ENCODE measurements at places on chromosomes 13 and 19.

DNA sequence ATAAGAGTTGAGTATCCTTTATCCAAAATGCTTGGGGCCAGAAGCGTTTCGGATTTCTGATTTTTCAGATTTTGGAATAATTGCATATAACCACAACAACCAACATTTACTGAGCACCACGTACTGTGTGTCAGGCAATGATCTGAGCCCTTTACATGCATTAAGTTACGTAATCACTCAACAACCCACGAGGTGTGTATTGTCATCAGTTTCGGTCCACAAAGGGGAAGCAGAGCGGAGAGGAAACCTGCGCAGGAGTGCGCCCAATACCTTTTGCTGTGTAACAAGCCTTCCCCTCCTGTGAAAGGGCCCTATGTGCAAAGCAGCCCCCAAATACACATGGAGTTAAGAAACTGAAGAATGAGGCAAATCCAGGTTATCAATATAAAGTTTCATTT is 20.7 kb upstream of the NLRP12 start:
- no peak for DNase-seq

- DNase-seq: no peak
Observed at GRCh38 chr19:7303470-7303869, 9.3 kb upstream of the INSR start.

DNA sequence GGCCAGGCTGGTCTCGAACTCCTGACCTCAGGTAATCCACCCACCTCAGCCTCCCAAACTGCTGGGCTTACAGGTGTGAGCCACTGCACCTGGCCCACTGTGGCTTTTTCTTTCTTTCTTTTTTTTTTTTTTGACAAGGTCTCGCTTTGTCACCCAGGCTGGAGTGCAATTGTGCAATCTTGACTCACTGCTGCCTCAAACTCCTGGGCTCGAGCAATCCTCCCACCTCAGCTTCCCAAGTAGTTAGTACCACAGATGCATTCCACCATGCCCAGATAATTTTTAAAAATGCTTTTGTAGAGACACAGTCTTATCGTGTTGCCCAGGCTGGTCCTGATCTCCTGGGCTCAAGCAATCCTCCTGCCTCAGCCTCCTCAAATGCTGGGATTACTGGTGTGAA is 12.1 kb upstream of the FCGBP start:
- DNase-seq: no peak

- no peak for DNase-seq
Observed at GRCh38 chr13:60642552-60642951, 245.5 kb downstream of the TDRD3 start.

DNA sequence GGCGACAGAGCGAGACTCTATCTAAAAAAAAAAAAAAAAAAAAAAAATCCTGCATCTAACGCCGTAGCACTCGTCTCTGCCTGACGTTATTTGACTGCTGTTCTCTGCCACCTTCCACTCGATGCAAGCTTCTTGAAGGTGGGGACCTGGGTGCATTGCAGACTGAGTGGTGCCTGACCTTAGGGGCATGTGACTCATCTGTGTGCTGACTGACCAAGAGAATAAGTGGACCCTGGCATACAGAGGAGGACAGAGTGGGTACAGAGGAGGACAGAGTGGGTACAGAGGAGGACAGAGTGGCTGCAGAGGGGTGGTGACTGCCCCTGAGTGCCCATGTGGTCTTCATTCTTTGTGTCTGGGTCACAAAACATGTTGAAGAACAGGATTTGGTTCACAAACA is 7.6 kb downstream of the WTIP start:
- no peak for DNase-seq

- DNase-seq: no peak
Observed at GRCh38 chr19:15197942-15198341, 2.9 kb downstream of the NOTCH3 start.

GRCh38 chr13:40494946-40495620 is 171.4 kb downstream of the FOXO1 start:
- no peak for DNase-seq

GRCh38 chr13:109919715-109920375 is 133.5 kb upstream of the IRS2 start:
- DNase-seq: no peak

DNA sequence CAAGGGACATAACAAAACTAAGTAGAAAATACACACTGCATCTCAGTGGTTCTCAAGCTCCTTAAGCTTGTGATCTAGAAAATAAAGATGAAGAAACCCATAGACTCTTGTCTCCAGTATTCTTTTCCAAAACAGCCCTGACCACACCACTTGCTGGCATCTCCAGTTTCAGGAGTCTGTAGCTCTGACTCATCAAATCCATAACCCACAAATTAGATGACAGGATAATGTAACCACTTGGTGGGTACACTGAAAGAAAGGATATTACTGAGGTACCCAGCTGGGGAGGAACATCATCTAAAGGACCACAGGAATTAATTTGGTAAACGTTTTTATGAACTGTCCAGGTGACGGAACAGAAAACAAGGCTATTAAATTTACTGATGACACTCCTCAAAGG is 214.7 kb downstream of the VWA8 start:
- DNase-seq: no peak

GRCh38 chr19:48120505-48120904 is 9.9 kb upstream of the PLA2G4C start:
- no peak for DNase-seq

DNA sequence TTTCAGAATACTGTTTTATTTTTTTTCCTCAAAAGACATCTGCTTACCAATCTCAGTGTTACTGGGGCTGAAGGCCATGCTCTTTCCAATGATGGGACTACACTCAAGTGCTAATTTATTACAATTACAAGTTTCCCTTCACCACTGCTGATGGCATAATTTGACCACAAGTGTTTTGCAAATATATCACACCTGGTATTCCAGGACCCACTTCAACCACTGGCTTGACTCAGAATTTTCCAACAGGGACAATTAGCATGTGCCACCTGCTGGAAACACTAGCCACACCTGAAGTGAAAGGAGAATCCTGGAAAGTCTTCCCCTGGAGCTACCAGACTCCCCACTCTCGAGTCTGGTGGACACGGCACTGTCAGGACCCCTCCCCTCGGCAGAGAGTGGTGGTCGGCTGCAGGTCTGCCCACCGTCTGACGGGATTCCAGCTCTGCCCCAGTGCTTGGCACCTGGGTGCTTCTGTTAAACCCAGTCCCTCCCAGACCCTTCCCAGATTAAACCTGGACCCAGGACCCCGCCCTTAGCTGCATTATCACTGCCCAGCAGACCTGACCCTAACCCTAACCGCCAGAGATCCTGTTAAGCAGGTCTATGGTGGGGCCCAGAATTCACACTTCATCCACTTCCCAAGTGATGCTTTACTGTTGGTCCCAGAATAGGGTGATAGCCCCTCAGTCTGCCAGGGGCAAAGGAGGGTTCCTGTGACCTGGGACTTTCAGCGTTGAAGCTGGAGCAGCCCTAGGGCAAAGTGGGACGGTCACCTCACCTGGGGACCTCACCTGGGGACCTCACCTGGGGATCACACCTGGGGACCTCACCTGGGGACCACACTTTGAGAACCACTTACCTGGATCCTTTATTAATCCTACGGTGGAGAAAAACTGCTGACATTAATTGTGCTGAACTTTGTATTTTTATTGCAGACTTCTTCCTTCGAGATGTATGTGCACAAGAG is 17.6 kb upstream of the RASA3 start:
- no peak for DNase-seq

DNA sequence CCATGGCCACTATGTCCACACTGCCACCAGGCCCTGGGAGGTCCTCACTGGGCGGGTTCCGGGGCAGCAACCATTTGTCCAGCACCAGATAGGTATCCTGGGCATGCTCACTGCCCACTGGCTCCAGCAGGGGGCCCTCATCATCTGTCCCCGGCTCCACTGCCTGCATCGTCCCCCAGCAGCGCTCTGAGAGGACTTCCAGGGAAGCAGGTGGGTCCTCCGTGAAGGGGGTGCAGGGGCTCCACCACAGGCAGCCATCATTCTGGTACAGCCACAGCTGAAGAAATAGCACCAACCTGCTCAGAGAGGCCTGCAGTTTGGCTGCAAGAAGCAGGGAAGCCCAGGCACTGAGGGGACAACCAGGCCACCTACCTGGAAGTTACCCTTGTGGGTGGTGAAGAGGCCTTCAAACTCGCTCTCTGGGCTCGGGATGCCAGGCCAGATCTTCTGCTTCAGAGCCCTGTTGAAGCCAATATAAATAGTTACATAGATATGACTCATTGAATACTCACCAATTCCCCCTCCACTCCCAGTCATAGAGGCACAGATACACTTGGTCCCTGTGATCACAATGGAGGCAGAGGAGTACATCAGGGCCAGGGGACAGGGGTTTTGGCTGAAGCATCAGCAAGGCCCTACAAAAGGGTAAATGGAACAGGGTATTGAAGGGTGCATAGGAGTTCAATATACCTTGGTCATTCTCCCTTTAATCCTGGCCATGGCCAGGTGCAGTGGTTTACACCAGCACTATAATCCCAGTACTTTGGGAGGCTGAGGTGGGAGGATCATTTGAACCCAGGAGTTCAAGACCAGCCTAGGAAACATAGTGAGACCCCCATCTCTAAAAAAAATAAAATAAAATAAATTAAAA is 4.1 kb downstream of the SWSAP1 start:
- no peak for DNase-seq

GRCh38 chr13:113764793-113765563 is 6.0 kb downstream of the TMEM255B start:
- no peak for DNase-seq

DNA sequence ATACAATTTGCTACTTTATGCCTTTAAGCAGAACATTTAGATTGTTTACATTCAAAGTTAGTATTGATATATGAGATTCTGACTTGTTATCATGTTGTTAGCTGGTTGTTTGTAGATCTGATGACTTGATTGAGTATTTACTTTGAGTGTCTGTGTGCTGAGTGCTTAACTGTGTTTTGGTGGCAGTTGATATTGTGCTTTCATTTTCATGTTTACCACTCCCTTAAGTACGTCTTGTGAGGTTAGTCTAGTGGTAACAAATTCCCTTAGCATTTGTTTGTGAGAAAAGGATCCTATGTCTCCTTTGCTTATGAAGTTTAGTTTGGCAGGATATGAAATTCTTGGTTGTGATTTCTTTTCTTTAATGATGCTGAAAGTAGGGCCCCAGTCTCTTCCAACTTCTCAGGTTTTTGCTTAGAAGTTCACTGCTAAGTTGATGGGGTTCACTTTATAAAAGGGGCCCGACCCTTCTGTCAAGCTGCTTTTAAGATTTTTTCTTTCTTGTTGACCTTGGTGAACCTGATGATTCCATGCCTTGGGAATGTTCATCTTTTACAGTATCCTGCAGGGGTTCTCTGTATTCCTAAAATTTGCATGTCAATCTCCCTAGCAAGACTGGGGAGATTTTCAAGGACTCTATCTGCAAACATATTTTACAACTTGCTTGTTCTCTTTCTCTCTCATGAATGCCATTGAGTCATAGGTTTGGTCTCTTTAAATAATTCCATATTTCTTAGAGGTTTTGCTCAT is 1095.4 kb upstream of the PCDH20 start:
- no peak for DNase-seq

- no peak for DNase-seq
Observed at GRCh38 chr13:20546556-20546955, 20.4 kb upstream of the IFT88 start.

GRCh38 chr13:43558939-43559338 is 227.8 kb downstream of the ENOX1 start:
- DNase-seq: no peak

DNA sequence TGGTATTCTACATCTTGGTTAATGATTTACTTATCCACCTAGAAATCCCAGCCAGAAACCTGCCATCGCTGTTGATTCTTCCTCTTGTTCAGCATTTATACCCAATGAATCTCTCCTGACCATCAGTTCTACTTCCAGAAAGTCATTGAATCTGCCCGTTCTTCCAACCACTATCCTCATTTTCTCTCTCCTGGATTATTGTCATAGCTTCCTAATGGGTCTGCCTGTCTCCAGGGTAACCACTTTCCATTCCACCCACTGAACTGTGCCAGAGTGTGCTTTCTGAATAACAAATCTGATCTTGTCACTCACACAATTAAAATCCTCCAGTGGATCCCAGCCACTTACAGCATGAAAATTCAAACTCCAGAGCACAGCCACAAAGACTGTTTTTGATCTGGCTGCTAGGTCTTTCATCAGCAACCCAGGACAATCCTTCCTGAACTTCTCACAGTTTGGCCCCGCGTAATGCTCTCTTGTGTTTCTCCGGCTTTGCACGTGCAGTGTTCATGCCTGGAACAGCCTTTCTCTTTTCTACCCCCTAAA is 330.6 kb downstream of the SPRY2 start:
- DNase-seq: no peak

GRCh38 chr19:13007292-13008045 is 12.2 kb downstream of the NFIX start:
- DNase-seq: no peak

- DNase-seq: no peak
Observed at GRCh38 chr13:46492946-46493345, 60.0 kb upstream of the LRCH1 start.

DNA sequence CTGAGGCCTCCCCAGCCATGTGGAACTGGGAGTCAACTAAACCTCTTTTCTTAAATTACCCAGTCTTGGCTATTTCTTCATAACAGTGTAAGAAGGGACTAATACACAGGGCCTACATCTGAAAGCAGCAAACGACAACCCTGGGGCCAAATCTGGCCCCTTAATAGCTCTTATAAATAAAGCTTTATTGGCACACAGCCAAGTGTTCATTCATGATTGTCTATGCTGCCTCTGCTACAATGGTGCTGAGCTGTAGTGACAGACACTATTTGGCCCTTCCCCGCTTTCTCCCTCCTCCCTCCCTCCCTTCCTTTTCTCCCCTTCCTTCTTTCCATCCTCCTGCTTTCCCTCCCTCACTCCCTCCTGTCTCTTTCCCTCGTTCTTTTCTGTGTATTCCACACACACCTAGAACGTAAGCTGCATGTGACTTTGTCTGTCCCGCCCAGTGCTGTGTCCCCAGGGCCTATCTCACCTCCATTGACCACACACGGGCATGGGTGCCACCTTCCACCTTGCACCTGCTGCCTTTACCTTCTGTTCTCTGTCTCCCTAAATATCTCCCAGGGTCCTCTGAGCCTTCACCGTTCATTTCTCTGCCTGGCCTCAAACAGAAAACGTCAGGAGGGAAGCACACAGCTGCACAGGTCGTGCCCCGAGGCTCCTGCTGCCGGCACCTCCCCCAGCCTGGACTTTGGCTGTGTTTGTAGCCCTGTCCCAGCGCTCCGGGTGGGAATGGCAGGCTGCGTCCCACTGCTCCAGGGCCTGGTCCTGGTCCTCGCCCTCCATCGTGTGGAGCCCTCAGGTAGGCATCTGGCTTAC is at the start of gene PROZ:
Gene PROZ (plus strand): TSS at position 720 of the 819 bp plus-strand sequence. CDS start 13 bp downstream, at position 733.
- no peak for DNase-seq

DNA sequence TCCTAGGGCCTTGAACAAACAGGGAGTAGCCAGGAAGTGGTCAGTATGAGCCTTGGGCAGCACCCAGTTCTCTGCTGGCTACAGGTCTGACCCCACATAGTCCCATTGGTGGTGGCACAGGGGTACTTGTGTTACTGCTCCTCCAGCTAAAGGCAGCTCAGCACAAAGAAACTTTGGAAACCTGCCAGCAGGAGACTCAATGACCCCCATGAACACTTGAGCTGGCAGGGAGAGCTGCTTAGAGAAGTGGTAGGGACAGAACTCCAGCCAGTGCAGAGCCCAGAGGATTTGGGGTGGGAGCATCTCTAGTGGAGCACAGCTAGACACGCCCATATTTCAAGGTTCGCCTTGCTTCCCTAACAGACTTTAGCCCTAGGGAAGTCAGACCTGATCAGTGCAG is 10.4 kb upstream of the ZNF586 start:
- no peak for DNase-seq

- DNase-seq: no peak
Observed at GRCh38 chr13:95713651-95714050, 36.7 kb downstream of the DNAJC3 start.

Measured in activated CD8-positive, alpha-beta memory T cell treated with anti-CD3 and anti-CD28 coated beads for 48 hours (primary cell).